ENCODE measurements at places on chromosomes 11 and 22. TPM values are rescaled to one million over a fixed set of nuclear protein-coding genes. Genes with fewer than 3 reads are reported as not detected.

DNA sequence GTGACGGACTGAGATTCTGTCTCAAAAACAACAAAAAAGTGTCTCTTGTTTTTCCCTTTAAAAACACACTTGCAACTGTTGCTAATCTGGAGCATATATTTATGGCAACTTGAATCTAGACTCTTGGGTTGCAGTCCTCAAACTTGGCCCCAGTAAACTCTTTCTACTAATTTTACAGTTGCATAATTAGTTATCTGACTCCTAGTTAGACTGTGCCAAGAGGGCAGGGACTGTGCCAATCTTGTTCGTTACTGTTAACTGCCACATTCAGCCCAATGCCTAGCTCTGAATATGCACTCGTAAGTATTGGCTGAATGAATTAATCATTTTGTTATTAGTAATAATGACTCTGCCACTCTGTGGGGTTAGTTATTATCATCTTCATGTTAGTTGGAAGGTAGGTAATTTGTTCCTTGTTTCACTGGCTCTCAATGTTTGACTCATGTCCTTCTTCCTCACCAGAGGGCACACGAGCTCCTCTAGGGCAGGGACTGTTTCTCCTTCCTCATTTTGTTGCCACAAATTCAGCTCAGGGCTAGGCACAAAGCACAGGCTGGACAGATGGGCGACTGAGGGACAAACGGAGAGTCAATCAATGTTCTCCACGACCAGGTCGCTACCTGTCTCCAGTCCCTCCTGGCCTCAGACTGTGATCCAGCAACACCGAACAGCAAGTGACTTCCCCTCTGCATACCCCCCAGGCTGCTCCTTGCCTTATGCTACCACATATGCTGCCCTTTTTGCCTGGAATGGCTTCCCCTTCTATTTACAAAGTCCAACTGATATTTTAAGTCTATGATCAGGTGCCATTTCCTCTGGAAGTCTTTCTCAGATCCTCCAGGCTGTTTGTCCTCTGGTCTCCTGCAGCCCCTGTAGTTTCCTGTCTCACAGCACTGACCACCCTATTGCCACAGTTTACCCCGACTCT is 9.0 kb downstream of the CLPB start:
- H3K27ac ChIP-seq: no peak overlapping the region
- DNase-seq: no peak
- no peaks in the 10 kb centered on the region for H3K4me1 ChIP-seq
- H3K27me3 ChIP-seq: no peaks in the 10 kb centered on the region
- H3K4me3 ChIP-seq: no peak overlapping the region
- H3K36me3 ChIP-seq: no peaks in the 10 kb centered on the region

DNA sequence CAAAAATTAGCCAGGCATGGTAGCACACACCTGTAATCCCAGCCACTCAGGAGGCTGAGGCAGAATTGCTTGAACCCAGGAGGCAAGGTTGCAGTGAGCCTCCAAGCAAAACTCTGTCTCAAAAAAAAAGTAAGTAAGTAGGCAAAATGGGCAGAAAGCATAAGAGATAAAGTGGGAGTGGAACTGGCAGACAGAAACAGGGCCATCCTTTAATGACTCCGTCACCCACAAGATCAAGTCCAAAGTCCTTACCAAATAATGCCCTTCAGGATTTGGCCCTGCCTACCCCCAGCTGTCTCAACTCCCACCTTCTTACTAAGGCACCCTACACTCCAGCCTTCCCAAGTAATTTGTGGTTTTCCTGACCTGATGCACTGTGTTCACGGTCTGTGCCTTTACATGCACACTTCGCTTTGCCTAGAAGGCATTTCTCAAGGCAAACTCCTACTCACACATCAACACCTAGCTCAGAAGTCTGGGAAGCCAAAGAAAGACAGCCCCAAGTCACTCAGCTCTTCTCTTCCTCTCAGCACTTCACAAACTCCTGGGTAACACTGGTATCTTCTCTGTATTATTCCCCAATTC is 6.1 kb downstream of the MAPK1 start:
- no peaks in the 10 kb centered on the region for H3K36me3 ChIP-seq
- peaks cover 10% of the 10 kb centered on the region for H3K4me1 ChIP-seq
- no peaks in the 10 kb centered on the region for H3K27me3 ChIP-seq
- no peak for DNase-seq
- no peak overlapping the region for H3K4me3 ChIP-seq

DNA sequence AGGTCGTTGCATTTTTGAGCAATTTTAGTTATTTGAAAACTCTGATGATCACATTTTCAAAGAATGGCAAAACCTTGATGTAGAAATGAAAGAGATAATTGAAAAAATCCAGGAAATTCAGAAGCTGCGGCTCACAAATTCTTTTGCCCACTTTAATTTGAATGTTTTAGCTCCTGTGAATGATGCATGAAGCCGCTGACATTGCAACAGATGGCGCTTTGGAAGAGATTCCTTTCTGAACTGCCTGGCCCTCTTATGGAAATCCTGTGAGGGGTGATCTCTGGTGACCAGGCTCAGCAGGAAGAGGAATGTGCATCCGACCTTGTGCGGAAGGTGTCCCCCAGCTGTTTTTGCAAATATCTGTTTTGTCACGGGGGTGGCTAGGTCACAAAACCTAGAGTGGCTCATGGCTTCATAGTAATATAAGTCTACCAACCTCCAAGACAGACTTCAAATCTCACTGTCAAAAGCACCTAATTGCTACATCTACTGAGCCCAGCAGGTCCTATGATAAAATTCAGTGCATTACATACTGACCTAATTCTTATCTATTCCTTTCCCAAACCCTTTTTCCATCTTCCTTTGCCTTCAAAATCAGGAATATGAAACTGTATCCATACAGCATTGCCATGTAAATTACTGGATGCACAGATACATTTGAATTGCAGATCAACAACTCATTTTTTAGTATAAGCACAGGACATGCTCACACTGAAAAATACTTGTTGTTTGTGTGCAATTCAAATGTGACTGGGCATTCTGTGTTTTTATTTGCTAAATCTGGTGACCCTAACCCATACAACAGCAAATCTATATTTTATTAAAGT is 412.7 kb downstream of the ETS1 start:
- no peak for DNase-seq
- no peak overlapping the region for H3K27ac ChIP-seq
- no peak overlapping the region for H3K4me3 ChIP-seq
- H3K27me3 ChIP-seq: no peaks in the 10 kb centered on the region
- H3K36me3 ChIP-seq: no peaks in the 10 kb centered on the region
- H3K4me1 ChIP-seq: no peaks in the 10 kb centered on the region

EXPH5 gene
- 28.6 TPM for total RNA-seq

KIRREL3 gene
- not detected for total RNA-seq

PARVG gene
- 3.3 TPM for total RNA-seq
